T-helper 22 cell (primary cell): ENCODE measurements at places on chromosomes 6 and 20.

GRCh38 chr6:145875496-145876211 is 61.1 kb upstream of the FBXO30 start:
- no peak for DNase-seq

- DNase-seq: no peak
Observed at GRCh38 chr6:56093776-56094175, 153.6 kb downstream of the COL21A1 start.

GRCh38 chr6:35678021-35678654 is 10.6 kb downstream of the FKBP5 start:
- no peak for DNase-seq

GRCh38 chr20:46363874-46364669 is 42.3 kb downstream of the ELMO2 start:
- peak; percentile 79 for DNase-seq

- DNase-seq: no peak
Observed at GRCh38 chr20:59579404-59580145, 24.8 kb upstream of the PHACTR3 start.

DNA sequence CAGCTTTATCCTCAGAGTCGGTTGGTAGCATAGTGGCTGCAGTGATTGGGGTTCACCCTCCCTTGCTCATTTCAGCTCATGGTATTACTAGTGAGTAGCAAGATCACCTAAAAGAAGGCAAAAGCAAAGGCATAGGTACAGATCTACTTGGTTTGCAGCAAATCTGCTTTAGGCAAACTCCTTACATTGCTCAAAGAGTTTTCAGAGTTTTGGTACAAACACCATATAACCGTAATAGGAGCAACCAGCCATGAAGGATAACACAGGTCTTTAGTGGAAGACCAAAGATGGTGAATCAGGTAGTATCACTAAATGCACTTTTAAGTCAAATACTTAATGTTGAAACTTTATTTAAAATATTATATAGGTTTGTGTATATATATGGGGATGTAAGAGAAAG is 172.9 kb downstream of the ARID1B start:
- no peak for DNase-seq

GRCh38 chr6:142857233-142857761 is 87.7 kb downstream of the HIVEP2 start:
- DNase-seq: no peak

- no peak for DNase-seq
Observed at GRCh38 chr6:169832247-169832948, 81.0 kb downstream of the ERMARD start.

DNA sequence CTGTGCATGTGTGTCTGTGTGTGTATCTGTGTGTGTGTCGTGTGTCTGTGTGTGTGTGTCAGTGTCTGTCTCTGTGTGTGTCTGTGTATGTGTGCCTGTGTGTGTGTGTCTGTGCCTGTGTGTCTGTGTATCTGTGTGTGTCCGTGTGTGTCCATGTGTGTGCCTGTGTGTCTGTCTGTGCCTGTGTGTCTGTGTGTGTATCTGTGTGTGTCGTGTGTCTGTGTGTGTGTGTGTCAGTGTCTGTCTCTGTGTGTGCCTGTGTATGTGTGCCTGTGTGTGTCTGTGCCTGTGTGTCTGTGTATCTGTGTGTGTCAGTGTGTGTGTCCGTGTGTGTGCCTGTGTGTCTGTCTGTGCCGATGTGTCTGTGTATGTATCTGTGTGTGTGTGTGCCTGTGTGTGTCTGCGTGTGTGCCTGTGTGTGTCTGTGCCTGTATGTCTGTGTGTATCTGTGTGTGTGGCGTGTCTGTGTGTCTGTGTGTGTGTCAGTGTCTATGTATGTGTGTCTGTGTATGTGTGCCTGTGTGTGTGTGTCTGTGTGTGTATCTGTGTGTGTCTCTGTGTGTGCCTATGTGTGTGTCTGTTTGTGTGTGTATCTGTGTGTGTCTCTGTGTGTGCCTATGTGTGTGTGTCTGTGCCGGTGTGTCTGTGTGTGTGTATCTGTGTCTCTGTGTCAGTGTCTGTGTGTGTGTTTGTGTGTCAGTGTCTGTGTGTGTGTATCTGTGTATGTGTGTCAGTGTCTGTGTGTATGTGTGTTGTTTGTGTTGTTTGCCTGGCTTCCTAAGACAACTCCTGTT is 11.6 kb downstream of the SNPH start:
- DNase-seq: no peak

DNA sequence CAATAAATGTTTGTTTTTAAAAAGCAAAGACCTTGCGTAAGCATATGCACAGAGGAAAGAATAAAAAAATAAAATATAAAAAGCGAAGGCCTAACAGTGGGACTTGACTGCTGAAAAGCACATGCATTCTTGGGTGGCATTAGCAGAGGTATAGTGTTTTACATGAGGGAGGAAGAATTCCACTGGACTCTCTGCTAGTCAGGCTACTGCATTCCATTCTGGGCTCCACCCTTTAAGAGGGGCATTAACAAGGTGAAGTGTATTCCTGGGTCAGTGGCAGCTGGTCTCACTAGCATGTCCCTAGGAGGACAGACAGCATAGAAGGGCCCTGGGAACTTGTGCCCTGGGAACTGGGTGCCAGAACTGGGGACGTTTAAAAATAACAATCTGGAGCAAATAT is 134.1 kb downstream of the SOBP start:
- no peak for DNase-seq
